ENCODE measurements at places on chromosomes 7 and 10.

GRCh38 chr10:103481974-103482531 is 3.0 kb upstream of the CALHM3 start:
- DNase-seq: no peak

- DNase-seq: no peak
Measured at GRCh38 chr7:87234949-87235348, 15.4 kb upstream of the TMEM243 start.

DNA sequence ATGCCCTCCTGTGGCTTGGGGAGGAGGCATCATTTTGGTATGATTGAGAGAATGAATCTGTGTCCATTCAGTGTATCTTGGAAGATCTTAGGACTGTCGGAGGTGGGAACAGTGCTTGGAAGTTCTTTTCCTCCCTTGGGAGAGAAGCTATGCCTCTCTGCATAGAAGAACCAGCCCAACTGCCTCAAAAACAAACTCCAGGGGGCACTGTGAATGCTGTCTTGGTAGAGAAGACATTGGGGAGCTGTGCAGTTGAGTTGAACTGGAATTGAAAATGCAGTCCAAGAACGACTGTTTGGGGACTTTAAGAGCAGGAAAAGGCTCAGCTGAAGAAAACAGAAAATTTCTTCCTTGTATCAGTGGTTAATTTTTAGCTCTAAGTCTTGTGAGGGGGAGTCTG is 4.9 kb upstream of the GJD4 start:
- DNase-seq: no peak

GRCh38 chr7:135095450-135095849 is 52.4 kb upstream of the TMEM140 start:
- DNase-seq: no peak

GRCh38 chr7:139427788-139428187 is 55.7 kb downstream of the KLRG2 start:
- DNase-seq: no peak

DNA sequence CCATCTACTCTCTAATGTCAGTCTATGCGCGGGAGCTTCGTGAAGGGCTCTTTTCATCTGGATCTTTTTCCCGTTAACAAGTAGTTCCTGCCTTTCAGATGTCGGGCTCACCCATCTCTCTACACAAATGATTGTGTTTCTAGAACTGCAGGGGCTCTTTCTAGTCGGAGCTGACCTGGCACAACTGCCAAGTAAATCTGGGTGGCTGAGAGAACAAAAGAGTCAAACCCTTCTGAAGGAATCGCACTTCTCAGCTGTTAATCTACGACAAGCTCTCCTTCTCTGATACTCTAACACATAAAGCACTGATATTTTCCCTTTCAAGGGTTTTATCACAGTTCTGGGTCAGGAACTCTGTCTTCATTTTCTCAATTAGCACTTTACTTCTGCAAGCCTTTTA is 144.7 kb downstream of the NRP1 start:
- no peak for DNase-seq

- no peak for DNase-seq
Measured at GRCh38 chr10:28666751-28667467, 10.4 kb upstream of the BAMBI start.

GRCh38 chr7:133197972-133198544 is 54.8 kb upstream of the EXOC4 start:
- no peak for DNase-seq

DNA sequence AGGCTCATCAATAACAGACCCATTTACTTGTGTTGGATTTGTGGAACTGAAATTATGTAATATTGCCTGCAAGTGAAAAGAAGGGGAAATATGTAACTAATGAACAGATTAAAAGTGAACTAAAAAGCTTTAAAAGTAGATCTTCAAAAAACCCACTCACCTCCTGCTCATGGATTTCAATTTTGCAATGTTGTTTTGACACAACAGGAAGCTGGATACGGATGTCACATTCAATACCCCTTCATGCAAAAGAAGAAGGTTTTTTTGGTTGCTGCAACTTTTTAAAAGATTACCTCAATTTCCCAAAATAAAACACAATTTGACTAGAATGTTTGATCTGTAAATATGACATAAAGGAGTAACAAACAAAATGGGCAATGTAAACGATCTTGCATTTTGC is 3.3 kb downstream of the MKI67 start:
- DNase-seq: no peak

- DNase-seq: no peak
Measured at GRCh38 chr7:100571829-100572116, 1.9 kb downstream of the SAP25 start.

DNA sequence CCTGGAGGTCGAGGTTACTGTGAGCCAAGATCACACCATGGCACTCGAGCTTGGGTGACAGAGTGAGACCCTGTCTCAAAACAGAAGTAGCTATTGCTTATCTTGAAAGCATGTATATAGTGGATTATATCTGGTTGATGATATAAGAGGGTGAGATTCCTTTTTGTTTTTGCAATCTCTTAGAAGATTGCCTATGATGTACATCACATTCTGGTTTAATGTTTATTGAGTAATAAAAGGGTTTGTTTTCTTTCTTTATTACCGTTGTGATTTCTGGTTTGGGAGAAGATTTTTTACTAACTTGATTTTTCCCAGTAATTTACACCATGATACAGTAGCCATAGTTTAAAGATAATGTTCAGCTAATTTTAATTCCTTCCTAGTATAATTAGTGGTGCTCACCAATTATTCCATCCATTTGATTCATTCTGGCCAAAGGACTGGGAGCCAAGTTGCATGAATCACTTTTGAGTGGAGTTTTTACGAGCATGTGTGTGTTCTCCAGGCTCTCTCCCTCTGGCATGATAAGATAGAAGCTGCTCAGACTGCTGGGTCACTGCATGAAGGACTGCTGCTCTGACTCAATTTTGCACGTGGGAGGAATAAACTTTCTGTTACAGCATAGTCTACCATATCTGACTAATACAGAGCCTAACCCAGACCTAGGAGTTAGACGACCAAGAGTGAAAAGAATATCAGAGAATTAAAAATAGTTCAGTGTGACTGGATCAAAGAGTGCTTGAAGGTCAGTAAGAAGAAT is 13.5 kb upstream of the TSPAN13 start:
- no peak for DNase-seq

GRCh38 chr7:123741940-123742339 is 6.9 kb downstream of the WASL start:
- DNase-seq: no peak

- DNase-seq: no peak
Measured at GRCh38 chr7:50315739-50316671, 11.5 kb downstream of the IKZF1 start.

GRCh38 chr7:45869426-45869825 is 3.5 kb downstream of the CCDC201 start:
- no peak for DNase-seq

GRCh38 chr7:21276471-21277035 is 151.3 kb upstream of the SP4 start:
- no peak for DNase-seq

GRCh38 chr7:27992755-27993493 is 187.7 kb downstream of the JAZF1 start:
- no peak for DNase-seq

DNA sequence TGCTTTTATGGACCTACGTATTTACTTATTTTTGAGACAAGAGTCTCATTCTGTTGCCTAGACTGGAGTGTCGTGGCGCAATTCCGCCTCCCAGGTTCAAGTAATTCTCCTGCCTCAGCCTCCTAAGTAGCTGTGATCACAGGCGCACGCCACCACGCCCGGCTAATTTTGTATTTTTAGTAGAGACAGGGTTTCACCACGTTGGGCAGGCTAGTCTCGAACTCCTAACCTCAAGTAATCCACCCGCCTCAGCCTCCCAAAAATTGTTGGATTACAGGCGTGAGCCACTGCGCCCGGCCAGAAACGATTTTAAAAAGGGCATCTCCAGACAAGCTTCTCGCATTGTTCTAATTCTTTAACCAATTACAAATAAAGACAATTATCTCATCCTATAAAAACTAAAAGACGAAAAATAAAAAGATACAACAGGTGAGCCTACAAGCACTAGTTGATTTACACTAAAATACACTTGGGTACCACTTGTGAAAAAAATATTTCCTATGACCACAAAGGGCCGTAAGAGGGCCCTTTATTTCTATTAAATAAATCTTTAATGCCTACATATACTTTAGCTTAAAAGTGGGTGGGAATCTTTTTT is 2.4 kb downstream of the TRA2A start:
- DNase-seq: no peak

DNA sequence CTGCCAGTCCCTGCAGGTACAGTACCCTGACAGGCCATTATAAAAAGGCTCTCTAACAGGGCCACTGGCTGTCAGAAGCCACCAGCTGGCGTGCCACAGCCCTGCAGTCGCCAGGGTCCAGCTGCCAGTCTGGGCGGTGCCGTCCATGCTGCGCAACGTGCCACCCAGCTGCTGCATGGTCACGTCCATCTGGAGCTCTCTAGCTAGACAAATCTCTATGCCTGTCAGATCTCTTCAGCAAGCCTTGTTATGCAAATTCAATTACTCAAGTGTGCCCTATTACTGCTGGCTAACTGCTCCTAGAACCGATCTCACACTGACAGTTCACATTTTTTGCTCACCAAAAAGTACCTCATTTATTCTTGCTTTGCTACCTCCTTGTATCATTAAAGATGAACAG is 75.9 kb downstream of the HIBADH start:
- no peak for DNase-seq

Measured in stimulated activated CD4-positive, alpha-beta T cell treated with anti-CD3 and anti-CD28 coated beads, Interleukin-4, amount 100 ng/mL, for 1 hour (primary cell).